ENCODE measurements at places on chromosomes 1 and 21.

GRCh38 chr1:91948097-91948496 is 1.1 kb upstream of the BRDT start:
- no peak for DNase-seq

- DNase-seq, result no peak
These were observed 37.9 kb downstream of the CXADR start for GRCh38 chr21:17550671-17551308.

GRCh38 chr1:85451236-85451830 is 13.6 kb downstream of the DDAH1 start:
- DNase-seq, result no peak

DNA sequence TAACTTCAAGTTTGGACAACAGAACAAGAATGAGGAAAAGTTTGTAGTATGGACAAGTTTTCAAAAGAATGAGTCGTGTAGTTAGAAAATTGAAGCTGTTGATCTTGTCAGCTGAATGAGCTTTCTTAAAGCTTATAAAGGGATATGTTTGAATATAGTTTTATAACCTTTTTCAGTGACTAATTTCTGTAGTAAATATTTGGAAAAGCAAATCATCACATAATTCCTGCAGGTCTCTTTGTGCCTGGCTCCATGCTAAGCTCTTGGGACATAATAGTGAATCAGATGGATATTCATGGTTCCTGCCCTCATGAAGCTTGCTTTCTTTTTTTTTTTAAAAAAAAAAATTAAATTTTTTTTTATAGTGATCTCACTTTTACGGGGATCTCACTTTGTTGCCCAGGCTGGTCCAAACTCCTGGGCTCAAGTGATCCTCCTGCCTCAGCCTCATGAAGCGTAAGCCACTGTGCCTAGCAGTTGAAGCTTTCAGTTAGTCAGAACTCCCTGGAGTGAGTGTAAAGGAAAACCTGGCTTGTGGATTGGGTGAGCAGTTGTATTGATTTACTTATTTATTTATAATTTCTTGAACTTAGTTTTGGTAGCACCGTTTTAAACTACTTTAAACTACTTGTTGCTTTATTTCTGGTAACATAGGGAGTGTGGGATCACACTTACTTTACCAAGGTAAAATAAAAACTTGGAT is 15.5 kb downstream of the DYRK1A start:
- DNase-seq, result no peak

- DNase-seq, result no peak
These were observed 36.9 kb upstream of the NEK7 start for GRCh38 chr1:198119906-198120305.

DNA sequence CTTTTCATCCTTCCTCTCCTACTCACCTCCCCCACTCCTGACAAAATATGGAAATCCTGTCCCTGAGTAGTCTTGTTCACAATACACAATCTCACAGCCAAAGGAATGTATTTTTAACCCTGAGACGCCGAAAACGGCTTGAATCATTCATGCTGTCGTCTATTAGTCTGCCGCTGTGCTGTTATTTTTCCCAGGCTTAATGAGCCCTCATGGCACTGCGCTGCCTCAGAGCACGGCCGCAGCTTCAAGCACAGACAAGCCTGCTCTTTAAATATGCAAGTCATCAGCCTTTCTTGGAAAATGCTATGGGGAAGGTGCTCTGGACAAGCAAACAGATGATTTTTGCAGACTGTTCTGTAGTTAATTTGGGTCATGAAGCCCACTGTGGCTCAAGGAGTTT is 302.7 kb downstream of the DISC1 start:
- no peak for DNase-seq

DNA sequence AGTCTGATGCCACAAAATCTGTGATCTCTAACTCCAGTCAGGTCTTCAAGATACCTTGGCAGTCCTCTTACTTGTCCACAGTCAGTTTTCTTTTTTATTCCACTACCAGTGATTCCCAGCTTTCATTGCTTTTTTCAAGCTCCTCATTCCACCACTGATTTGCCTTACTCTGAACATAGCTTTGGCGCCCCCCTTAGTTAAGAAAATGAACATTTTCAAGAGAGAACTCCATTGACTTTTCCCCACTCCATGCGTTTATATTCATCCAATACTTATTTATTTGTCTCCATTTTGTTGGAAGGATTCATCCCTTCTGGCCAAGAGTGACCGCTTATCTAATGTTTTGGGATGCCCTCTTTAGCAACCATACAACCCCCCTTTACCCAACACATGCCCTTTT is 33.9 kb upstream of the IPO9 start:
- no peak for DNase-seq

DNA sequence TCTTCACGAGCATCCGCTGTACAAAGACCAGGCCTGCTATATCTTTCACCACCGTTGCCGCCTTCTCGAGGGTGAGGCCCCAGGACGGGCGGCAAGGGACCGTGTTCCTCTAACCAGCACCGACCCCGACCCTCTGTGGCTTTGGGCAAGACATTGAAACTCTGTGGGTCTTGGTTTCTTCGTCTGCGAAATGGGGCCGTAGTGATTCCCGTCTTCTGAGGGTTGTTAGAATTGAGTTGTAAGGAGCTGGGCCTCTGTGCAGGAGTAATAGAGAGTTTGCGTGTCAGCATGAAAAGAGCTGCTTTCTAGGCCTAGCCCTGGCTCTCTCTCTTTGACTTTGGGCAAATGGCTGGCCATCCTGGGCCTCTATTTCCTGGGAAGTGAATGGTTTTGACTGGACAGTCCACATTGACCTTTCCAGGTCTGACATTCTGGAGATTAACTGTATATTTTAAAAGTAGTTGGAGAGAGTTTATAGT is 591 bp downstream of the MRPL37 start:
- DNase-seq, result no peak

- no peak for DNase-seq
These were observed 33.0 kb upstream of the GJB5 start for GRCh38 chr1:34721646-34722355.

GRCh38 chr1:180175291-180175690 is 20.6 kb downstream of the QSOX1 start:
- DNase-seq, result no peak

- peak; percentile 7 for DNase-seq
These were observed at the start of gene LRRC7 for GRCh38 chr1:69567652-69568420. Gene LRRC7, plus strand, starts transcription at chr1:69567922. Its CDS starts 718 bp downstream, at chr1:69568640.

- no peak for DNase-seq
These were observed 1382.2 kb upstream of the B3GALT2 start for GRCh38 chr1:194568610-194569009.

DNA sequence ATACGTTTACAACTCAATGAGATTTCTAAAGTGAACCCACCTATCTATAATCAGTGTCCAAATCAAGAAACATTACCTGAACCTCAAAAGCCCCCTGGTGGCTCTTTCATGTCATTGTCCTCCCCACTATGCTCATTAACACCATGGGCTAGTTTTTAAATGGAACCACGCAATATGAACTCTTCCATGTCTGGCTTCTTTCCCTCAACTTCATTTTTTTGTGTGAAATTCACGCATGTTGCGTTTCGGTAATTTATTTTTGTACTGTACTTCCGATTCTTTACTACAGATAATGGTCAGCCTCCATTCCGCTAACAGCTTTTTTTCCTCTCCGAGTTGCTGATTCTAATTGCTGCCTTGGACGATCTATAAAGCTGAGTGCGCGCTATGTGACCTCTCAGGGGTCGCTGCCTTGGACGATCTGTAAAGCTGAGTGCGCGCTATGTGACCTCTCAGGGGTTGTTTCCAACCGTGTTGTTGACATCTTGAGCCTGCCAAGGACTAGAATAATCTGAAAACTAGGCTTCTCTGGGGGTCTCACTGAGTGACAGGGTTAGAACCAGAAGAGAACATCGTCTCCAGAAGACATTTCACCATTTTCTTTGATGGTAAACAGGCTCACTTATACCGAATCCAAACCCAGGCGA is 1.1 kb upstream of the CACYBP start:
- peak; percentile 65 for DNase-seq

GRCh38 chr1:3607703-3608065 is 3.6 kb downstream of the MEGF6 start:
- DNase-seq, result no peak

DNA sequence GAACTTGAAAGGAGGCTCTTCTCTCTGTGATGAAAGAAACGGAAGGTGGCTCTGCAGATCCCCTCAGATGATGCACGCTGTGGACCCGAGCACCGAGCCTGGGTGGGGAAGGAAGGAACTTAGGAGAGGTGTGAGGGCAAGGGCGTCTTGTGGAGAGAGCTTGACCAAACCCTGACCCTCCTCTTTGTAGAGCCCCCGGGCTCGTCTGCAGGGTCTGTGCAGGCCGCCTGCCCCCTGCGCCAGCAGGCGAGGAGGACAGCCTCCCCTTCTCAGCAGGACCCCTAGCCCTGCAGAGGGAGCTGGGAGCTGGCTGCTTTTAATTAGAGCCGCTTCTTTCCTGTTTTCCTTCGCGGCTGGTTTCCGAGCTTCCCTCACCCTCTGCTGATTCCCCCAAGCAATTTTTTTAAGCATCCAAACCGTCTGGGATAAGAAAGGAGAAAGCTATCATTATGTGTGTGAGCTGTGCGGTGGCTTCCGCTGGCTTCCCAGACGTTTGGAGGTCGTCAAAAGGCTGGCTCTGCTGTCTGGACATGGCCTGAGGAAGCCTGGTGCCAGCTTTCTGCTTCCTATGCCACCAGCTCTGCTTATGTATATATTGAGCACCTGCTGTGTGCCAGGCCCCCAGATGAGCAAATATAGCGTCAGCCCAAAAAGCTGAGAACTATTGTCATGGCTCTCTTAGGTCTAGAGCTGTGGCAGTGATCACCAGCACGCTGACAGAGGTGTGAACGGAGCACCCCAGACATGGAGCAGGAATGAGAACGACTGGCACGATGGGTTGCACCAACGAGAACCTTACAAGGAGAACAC is 160.2 kb upstream of the IRF2BP2 start:
- DNase-seq, result peak; percentile 43

DNA sequence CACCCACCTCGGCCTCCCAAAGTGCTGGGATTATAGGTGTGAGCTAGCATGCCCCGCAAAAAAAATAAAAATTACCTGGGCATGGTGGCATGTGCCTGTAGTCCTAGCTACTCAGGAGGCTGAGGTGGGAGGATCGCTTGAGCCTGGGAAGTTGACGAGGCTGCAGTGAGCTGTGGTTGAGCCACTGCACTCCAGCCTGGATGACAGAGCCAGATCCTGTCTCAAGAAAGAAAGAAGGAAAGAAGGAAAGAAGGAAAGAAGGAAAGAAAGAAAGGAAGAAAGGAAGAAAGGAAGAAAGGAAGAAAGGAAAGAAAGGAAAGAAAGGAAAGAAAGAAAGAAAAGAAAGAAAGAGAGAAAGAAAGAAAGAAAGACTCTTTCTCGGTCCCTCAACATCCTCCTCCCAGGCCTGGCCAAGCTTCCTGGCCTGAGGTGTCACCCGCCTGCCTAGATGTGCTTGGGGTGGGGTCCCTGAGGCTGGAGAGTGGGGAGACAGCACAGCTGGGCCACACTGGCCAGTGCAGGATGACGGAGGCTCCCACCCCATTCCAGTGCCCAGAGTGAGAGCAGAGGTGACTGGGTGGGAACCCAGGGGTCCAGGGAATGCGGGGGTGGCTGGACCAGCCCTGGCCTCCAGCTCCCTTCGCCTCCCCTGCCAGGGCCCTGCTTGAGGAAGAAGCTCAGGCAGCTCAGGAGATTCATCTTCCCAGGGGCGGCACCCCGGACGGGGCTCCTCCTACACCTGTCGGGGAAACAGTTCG is 10.2 kb upstream of the GNB1 start:
- no peak for DNase-seq

GRCh38 chr1:200694738-200695137 is 25.0 kb upstream of the DDX59 start:
- DNase-seq, result no peak

GRCh38 chr1:97999320-97999719 is 78.5 kb upstream of the DPYD start:
- DNase-seq, result no peak

GRCh38 chr1:119139403-119139802 is 1.1 kb downstream of the WARS2 start:
- peak; percentile 23 for DNase-seq

- no peak for DNase-seq
These were observed 28.4 kb downstream of the TOMM20 start for GRCh38 chr1:235100194-235100772.

- peak; percentile 31 for DNase-seq
These were observed 15.2 kb downstream of the H6PD start for GRCh38 chr1:9249534-9250410.

- no peak for DNase-seq
These were observed 107.2 kb downstream of the AKT3 start for GRCh38 chr1:243742819-243743218.

DNA sequence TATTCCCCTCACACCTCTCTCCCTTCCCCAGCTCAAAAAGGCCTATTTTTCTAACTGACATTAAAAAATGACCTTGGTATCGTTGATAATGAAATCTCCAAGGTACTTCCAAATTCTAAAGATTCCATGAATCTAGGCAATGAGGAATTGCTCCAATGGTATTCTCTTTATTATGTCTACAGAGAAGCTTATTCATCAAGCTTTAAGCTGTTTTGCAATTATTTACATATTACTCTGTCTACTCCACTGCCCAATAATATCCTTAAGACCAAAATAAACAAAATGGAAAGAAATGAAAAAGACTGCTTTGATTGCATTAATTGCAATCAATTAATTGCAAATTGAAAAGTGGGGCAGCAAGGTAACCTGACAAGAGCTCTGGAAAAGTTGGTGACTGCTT is 7.9 kb downstream of the PLPP3 start:
- no peak for DNase-seq

DNA sequence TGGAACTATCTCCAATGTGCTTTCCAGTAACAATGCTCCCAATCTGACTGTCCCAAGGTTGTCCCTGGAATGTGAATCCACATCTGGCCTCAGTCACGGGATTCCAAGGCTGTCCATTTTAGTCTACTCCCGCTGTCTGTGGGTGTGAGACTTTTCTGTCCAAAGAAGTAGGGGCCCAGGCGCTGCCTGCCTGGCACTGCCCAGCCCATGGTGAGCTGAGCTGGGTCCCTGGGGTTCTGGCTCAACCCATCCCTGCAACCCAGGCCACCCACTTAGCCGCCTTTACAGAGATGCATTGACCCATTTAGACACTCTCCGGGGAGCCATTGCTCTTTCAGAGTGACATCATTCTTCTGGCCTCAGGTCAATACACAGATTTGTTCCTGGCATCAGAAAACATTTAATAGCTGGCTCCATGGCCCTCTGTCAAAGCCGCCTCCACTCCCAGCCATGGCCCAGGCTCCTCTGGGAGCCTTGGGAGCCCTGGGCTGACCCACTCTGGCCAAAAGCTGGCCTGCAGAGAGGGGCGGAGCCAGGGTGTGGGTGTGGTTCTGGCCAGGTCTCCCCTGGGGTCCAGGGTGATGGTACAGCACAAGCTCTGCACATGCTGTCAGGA is 47.2 kb upstream of the PAX7 start:
- DNase-seq, result no peak

GRCh38 chr21:15735409-15735808 is 5.6 kb downstream of the USP25 start:
- DNase-seq, result no peak

DNA sequence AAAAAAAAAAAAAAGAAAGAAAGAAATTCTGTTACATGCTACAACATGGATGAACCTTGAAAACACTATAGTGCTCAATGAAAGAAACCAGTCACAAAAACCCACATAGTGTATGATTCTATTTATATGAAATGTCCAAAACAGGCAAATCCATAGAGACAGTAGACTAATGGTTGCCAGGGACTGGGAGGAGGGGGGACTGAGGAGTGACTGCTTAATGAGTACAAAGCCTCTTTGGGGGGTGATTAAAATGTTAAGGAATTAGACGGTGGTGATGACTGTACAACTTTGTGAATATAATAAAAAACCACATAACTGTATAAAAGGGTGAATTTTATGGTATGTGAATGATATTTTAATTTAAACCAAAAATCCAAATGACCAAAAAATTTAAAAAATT is 116.0 kb upstream of the GUCA2B start:
- DNase-seq, result no peak

Data from CD4-positive, alpha-beta T cell treated with Interleukin-17A for 4 hours (primary cell).